ENCODE measurements at places on chromosomes 2 and 18.

DNA sequence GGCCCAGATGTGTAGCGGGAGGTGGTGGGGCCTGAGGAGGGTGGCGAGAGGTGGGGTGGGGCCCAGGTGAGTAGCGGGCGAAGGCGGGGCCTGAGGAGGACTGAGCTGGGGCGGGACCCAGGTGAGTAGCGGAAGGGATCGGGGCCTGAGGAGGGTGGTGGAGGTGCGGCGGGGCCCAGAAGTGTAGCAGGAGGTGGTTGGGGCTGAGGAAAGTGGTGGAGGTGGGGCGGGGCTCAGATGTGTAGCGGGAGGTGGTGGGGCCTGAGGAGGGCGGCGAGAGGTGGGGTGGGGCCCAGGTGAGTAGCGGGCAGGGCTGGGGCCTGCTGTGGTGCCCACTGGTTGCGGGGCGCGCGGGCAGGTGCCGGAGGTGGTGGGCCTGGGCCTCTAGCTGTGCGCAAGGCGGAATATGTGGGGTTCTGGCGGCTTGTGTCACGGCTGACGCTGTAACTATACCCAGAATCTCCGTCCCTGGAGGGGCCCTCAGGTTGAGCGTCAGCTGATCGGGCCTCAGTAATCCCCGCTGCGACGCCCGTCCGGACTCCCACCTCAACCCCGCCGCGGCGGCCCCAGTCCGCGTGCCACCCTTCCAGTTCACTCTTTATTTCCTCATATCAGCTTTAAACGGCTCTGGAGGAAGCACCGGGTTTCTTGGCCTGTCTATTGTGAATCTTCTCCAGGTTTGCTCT, 866 bp upstream of the SF3B6 start:
- no peak for DNase-seq

DNA sequence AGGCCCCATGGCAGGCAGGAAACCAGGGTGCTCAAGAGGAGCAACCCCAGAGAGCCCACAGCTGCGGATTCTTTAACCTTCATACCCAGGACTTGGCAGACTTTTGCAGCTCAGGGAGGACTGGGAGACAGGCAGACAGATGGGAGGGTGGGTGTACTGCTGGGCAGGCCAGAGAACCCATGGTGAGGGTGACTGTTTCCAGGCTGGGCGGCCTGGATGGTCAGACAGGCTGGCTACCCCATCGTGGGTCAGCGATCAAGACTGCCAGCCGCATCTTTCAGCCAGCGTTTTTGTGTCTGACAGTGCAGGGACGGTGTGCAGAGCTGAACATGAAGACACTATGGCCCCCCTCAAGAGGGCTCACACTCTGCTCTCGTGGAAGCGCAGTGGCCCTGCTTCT, 82.2 kb downstream of the MARCO start:
- no peak for DNase-seq

- DNase-seq = no peak
These were observed 522.9 kb upstream of the TNP1 start for GRCh38 chr2:217382794-217383193.

- no peak for DNase-seq
These were observed 178.5 kb downstream of the ACTR3 start for GRCh38 chr2:114068438-114068837.

DNA sequence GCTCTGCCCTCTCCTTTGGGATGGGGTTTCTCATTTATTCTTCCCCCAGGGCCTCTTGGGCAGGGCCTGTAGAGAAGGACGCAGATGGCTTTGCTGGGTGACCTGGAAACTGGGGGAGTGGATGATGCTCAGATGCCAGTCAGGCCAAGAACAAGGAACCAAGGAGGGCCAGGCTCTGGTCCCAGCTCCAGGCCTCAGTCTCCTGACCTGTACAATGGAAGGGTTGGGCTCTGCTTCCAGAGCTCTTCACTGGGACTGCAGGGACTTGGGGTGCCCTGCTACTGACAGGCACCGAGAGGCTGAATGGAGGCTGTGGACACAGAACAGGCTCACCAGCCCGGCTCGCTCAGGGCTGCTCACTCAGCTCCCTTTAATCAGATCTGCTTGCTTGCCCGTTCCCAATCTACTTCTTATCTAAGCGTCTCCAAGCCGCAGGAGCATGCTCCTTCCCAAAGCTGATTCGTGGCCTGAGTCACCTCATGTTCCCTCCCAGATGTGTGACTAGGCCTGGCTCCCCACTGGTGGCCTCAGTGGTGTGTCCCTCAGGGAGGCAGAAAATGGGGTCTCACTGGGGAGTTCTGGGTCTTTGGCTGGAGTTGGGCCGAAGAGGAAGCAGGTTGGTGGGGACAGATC, 82.6 kb upstream of the ODC1 start:
- no peak for DNase-seq

DNA sequence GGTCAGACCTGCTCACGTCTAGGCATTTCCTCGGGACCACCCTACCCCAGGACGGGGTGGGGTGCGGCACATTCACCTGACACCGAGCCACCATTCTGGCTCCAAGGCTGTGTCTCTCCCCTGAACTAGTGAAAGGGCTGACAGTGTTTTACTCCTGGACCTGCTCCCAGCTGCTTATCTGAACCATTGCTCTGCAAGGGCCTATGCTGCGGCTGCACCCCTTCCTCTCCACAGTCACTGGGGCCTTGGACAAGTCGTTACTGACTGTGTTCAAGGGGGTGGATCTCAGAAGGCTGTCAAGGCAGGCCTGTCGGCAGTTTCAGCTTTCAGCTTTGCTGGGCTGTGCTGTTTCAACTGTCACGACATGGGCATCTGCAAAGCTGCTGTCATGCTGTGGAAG, 11.7 kb downstream of the CREG2 start:
- no peak for DNase-seq

- DNase-seq = no peak
These were observed 405.8 kb upstream of the ID2 start for GRCh38 chr2:8276026-8276425.

GRCh38 chr2:5740817-5741216, 48.6 kb downstream of the SOX11 start:
- no peak for DNase-seq

- no peak for DNase-seq
These were observed 895.1 kb upstream of the CELF4 start for GRCh38 chr18:38460657-38461056.

- no peak for DNase-seq
These were observed 15.9 kb upstream of the RPL31 start for GRCh38 chr2:100986157-100986556.

DNA sequence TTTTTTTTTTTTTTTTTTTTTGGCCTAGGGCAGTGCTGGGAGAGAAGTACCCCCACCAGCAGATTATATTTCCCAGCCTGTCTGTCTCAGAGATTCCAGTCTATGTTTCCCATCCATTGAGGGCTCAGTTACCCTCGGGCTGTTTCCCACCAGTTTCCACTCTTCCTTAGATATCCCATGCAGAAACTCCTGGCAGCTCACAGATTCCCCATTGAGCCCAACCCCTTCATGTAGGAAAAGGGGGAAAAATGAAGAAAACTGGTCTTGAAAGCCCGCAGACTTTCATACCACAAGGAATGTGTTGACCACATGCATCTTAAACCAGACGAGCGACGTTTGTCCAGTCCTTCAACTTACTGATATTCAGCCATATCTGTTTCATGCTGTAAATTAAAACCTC, 15.2 kb downstream of the ASXL3 start:
- no peak for DNase-seq

DNA sequence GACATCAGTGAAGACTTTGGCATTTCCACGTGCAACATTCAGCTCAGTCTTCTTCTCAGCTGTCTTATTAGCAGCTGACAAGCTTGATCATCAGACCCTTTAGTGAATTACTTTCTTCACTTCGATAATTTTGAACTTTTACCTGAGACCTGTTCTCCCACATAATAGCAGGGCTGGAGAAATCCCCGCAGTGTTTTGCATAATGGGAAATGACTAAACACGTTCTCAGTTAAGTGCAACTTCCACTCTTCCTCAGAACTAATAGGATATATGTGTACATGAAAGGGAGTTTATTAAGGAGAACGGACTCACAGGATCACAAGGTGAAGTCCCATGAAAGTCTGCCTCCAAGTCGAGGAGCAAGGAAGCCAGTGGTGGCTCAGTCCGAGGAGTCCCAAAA, 28.8 kb upstream of the MBP start:
- no peak for DNase-seq

DNA sequence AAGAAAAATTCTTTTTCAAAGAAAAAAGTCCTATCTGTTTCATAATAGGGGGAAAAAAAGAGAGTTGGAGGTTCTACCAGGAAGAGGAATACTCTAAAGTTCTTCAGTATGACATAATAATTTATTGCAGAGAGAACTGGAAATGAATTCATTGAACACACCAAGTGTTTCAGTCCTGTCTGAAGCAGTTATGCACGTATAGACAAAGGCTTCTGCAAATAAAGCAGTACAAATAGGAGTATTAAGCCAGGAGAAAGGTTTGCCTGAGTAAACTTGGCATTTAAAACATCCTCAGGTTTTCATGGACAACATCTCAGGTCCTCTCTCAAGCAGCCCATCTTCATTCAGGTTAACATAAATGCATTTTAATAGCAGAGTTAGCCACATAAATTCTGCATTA, 141.6 kb downstream of the CCDC148 start:
- no peak for DNase-seq

- DNase-seq = no peak
These were observed 6.6 kb downstream of the NTSR2 start for GRCh38 chr2:11663427-11663826.

DNA sequence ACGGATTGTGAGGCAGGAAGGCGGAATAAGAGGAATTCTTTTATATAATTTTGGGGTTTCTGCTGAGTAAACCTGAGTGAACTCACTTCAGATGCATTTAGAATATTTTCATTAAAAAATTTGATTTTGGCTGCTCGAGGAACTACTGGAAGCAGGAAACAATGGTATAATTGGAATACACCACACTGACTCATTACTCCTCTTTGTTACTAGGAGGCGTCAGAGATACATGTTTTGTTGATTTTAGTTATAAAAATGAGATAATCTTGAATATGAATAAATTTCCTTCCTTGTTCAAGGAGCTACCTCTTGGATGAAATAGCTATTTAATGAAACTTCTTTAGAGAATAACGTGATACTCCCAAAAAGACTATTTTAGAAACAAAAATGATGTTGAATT, 97.4 kb downstream of the ANKRD36 start:
- DNase-seq = no peak

DNA sequence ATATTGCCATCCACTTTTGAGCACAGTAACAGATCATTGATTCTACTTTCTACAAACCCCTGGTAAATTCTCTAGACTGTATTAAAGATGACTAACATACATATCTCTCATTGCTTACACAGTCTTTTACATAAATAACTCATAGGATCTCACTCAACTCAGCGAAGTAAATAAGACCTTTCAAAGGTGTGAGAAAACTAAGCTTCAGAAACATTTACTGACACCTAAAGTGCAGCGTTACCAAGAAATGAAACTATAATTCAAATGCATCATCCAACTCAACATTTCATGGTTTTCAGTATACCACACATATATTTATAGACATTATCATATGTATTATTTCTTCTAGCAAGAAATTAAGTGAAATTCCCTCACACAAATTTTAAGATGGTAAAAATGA, 189.8 kb downstream of the METTL4 start:
- DNase-seq = no peak

GRCh38 chr2:237464757-237465391, 22.2 kb upstream of the MLPH start:
- DNase-seq = no peak

- no peak for DNase-seq
These were observed 5.8 kb upstream of the PSD4 start for GRCh38 chr2:113167962-113168340.

DNA sequence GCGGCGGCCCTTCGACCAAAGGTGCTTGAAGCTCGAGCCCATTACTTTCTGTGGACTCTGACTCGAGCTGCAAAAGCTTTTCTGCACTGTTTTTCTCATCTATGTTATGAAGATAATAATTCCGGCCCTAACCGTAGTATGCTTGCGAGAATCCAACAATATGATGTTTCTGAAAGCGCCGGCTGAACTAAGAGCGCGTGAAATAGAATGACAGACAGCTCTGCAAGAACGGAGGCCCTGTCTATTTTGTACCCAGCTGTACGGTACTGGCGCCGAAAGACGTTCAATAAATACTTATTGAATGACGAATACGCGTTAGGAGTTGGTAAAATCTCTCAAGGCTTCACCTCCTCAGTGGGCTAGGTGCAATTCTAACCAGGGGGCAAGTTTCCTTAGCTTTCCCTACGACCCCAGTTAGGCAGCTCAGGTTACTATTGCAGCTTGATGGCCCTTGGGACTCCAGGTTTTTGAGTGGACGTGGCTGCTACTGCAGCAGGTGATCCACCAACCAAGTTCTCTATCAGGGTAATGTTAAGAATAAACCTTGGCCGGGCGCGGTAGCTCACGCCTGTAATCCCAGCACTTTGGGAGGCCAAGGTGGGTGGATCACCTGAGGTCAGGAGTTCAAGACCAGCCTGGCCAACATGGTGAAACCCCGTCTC, 570 bp downstream of the SCRN3 start:
- DNase-seq = no peak

- no peak for DNase-seq
These were observed at the start of gene CCDC68 for GRCh38 chr18:54958704-54959625. TSS of gene CCDC68 (minus strand) at chr18:54959461. CDS start at chr18:54942791, 16,670 bp downstream.

GRCh38 chr18:44680273-44681075, at the start of gene SETBP1:
TSS of gene SETBP1 (plus strand) at chr18:44680888. CDS start at chr18:44701347, 20,459 bp downstream.
- no peak for DNase-seq

GRCh38 chr2:173753441-173753840, 211.7 kb downstream of the SP3 start:
- no peak for DNase-seq

GRCh38 chr18:25223211-25223610, 128.8 kb downstream of the ZNF521 start:
- no peak for DNase-seq

DNA sequence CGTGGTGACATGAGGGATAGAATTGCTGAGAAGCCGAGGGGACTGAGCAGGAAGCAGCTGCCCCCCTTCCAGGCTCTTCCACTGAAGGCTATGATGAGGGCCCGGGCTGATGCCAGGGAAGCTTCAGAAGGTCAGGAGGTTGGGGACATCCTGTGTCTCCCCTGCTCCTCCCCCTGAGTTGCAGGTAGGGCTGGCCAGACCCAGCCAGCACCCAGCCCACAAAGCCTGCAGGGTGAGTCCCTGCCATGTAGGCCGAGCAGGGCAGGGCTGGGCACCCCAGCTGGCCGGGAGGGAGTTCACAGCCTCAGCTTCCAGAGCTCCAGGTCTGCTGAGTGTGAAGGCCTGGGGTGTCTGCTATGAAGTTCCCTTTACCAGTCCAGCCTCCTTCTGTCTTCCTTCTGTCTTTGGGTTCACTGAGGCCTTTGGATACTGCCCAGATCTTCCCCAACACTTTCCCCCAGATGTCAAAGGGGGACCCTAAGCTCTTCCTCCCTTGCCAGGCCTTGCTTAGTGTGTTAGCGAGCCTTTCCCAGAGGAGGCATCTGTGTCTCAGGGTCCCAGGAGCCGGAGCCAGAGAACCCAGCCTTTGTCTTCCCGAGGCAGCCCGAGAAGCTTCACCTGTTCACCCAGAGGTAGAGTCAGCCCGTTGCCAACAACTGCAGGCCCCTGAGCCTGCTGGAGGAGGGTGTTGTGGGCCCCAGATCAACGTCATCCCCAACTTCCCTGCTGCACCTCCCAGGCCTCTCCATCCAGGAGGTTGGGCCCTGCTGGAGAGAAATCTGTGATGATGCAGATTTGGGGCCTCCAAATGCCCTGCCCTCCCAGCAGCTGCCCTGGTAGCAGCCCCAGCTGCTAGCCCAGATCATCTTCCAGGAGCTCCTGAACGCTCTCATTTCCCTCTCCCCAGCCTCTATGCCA, 3.6 kb upstream of the NCL start:
- no peak for DNase-seq

Data from stimulated activated naive CD4-positive, alpha-beta T cell (primary cell).